ENCODE measurements at places on chromosomes 5 and 9. TPM values are rescaled to one million over a fixed set of nuclear protein-coding genes. Genes with fewer than 3 reads are reported as not detected.

DNA sequence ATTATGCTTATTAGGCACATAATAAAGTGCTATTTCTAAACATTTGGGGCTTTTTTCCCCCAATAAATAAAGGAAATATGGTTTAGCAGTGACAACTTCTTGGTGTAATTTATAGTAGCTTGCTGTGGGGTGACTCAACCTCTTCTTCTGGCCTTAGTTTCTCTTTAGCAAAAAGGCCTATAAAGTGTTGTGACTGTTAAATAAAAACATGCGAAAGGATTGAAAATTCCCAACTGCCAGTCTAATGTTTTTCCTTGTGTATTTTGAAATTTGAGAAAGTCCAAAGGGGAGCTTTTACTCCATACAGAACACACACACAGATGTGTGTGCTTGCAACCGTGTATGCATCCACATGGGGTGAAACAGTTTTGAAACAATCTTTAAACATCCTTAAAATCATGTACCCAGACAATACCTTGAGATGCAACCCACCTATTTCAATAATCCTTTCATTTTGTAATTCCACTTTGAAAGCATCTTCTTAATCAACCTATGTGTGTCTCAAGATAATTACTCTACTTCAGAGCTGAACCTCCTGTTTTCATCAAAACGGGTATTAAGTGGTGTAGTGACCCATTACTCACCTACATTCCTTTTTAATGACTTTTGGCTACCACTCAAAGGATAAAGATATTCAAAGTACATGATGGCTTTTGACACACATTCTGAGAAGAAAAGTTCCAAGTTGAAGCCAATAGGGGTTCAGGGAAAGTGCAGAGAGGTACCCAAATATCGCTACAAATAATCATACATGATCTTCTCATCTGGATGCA lies 123.8 kb downstream of the DROSHA start:
- no peak for DNase-seq

DNA sequence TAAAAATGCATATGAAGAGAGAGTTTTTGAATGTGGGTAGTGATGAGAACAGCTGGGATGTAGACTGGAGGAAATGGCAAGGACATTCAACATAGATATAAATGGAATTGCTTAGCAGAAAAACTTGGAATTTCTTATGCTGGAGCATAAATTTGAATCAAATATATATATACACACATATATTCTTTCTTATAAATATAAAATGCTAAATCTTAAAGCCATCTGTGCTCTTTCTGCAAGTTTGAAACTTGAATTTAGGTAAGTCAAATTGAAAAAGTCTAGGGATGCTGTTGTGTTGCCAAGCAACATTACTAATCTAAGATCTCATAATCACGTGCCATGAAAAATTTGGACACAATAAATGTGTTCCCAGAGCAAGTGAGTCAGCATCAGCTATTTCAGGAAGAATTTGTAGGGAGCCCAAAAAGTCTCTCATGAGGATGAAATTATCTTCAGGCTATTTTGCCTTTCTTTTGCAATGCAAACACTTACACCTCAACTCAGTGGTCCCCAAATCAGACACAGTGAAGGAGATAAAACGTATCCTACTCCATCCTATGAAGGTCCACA lies 58.4 kb upstream of the ALDH1A1 start:
- no peak for DNase-seq

- no peak for DNase-seq
These were observed 166.1 kb downstream of the GNAQ start for GRCh38 chr9:77865385-77866047.

DNA sequence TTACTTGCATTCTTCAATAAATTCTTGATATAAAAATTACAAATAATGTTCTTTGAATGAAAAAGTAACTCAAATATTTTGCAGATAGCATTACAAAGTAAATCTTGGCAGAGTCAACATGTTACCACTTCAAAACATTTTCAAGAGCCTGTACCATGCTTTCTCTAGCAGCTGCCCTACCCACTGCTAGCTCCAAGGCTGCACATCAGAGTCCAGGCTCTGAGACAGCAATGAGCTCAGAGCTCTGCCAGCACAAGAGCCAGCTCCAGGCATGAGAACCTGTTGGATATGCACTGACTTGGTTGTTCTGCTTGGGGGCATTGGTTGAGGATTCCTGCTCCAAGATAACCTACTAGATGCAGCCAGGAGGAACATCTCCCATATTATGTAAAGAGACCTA lies 211.3 kb upstream of the HAPLN1 start:
- DNase-seq = no peak

GRCh38 chr5:114316167-114316566 lies 45.7 kb upstream of the KCNN2 start:
- DNase-seq = no peak

CACFD1 gene
- 0.87 TPM for total RNA-seq

PCDHA8 gene
- not detected for total RNA-seq
